NCI-H460 (cell line): ENCODE measurements at places on chromosomes 4 and X.

DNA sequence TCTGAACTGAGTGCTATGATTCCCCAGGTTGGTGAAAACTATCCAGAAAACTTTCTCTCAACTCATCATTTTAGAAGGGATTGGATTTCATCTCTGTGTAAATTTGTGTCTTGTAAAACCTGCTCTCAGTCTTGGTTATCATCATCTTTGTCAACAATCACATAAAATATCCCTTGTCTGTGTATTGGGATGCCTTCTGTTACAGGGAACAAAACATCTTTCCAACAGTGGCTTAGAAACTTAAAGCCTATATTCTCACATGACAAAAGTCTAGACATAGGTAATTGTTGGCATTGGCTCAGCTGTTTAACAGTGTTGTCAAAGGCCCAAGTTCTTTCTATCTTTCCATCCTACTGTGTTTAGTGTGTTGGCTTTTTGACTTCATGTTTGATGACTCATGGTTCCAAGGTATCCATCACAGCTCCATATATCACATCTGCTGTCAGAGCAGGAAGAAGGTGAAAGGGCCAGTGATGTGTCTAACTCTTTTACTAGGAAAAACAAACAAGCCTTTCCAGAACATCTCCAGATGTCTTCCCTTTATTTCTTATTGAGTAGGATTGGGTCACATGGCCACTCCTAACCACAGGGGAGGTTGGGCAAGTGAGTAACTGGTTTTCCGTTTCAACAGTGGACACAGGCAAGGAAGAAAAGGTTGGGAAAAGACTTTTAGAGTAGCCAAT lies 65.0 kb downstream of the PHEX start:
- DNase-seq: no peak

DNA sequence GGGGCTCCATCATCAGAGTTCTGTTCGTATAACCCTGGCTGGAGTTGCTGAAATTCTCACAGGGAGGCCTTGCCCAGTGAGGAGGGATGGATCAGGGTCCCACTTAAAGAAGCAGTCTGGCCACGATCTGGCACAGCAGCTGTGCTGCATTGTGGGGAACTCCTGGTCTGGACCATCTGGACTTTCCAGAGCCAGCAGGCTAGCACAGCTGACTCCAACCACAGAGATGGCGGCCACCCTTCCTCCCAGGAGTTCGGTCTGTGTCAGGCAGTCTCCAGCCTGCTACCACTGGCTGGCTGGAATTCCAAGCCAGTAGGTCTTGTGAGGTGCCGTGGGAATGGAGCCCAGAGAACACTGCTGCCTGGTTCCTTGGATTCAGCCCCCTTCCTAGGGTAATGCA lies 62.0 kb downstream of the SLAIN2 start:
- DNase-seq: no peak

GRCh38 chr4:20831746-20832145 lies 131.5 kb downstream of the PACRGL start:
- DNase-seq: no peak

DNA sequence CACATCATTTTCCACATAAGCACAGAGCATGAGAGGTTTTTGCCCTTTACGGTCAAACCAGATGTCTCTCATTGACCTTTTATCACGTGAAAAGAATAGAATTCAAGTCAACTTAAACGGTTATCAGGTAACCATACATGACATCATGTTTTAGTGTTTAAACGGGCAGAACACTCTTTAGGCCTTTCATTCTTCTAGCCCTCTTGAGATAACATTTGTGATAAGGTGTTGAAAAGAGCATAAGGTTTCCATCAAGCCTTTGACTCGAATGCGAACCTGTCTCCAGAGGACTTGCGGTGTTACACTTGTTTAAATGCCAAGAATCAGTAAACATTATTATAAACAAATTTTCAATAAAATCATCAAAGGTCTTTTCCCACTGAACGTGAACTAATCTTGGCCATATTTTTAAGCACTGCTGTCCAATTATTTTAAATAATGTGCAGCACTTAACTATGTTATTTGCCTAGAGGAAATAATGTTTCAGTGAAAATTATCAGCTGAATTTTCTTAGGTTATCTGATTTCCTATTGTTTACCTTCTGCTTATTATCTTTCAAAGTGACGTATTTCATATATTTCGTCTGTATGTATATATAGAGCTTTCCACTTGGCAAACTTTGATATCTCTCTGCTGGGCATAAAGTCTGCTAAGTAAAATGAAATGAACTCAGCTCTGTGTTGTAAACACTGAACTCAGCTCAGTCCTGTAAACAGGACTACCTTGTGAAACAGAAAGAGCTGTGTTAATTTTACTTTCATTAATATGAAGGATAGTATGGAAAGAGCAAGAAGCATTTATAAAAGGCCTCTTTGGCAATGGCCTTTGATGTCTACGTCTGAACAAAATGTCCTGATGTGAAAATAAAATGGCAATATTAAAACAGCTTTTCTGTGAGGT lies 33.3 kb downstream of the TENM3 start:
- no peak for DNase-seq

GRCh38 chr4:77286906-77287305 lies 129.9 kb downstream of the CCNG2 start:
- DNase-seq: no peak

DNA sequence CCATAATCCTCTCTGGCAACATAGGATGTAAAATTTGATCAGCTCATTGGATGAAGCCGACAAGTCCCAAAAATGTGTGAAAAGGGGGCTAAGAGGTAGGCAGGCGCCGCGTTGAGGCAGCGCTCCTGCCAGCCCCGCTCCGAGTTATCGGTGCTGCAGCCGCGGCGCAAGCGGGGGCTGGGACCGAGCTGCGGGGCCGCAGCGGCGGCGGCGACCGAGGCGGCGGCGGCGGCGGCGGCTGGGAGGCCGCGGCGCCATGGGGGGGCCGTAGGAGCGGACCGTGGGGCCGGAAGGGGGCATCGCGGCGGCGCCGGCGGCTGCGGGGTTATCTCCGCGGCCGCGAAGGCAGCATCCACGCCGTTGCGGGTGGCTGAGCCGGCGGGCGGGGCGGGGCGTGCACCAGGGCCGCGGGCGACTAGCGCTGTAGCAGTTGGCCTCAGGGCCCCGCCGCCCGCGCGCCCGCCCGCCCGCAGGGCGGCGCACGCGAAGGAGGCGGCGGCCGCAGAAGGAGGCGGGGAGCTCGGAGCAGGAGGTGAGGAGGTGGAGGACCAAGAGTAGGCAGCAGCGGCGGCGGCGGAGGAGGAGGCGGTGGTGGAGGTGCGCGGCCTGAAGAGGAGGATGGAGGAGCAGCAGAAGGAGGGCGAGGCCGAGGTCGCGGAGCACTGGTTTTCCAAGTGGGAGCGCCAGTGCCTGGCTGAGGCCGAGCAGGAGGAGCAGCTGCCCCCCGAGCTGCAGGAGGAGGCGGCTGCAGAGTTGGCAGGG lies 126.0 kb upstream of the CXorf66 start:
- peak; percentile 22 for DNase-seq

GRCh38 chrX:80014141-80014940 lies at the start of gene TBX22:
Gene TBX22, plus strand, starts transcription at chrX:80014753. Its CDS starts 7,517 bp downstream, at chrX:80022270.
- no peak for DNase-seq

DNA sequence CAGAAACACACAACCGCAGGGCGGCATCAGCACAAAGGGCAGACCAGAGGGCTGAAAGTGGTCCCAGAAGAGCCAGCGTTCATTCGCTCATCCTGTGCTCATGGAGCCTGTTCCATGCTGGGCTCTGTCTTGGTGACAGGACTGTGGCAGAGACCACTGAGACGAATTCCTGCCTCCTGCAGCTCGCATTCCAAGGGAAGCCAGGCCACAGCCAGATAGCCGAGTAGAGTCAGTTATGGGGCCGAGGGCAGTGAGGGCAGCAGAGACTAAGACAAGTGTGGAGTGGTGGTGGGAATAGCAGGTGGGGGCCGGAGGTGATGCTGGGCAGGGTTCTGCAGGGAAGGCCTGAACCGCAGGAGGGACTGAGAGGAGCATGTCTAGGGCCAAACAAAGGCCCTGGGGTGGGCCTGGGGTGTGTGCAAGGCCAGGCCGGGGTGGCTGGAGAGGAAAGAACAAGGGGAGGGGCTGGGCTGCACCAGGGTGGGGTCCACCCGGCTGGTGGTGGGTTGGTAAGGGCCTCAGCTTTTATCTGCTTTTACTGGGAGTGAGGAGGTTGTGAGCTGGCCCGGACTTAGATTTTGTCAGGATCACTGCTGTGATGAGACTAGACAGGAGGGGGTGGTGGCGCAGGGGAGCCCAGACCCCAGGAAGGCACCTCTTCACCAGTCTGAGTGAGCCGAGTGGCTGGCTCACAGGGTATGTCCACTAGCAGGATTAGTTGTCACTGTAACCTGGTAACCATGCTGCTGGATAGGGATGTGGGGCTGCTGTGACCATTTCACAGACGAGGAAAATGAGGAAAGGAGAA lies 6.3 kb downstream of the PSAPL1 start:
- no peak for DNase-seq

GRCh38 chrX:15781961-15782699 lies 8.2 kb upstream of the ZRSR2 start:
- DNase-seq: no peak

- no peak for DNase-seq
These were observed 34.9 kb downstream of the RASSF6 start for GRCh38 chr4:73585345-73585744.

GRCh38 chr4:183527326-183527725 lies 22.5 kb downstream of the ING2 start:
- no peak for DNase-seq

DNA sequence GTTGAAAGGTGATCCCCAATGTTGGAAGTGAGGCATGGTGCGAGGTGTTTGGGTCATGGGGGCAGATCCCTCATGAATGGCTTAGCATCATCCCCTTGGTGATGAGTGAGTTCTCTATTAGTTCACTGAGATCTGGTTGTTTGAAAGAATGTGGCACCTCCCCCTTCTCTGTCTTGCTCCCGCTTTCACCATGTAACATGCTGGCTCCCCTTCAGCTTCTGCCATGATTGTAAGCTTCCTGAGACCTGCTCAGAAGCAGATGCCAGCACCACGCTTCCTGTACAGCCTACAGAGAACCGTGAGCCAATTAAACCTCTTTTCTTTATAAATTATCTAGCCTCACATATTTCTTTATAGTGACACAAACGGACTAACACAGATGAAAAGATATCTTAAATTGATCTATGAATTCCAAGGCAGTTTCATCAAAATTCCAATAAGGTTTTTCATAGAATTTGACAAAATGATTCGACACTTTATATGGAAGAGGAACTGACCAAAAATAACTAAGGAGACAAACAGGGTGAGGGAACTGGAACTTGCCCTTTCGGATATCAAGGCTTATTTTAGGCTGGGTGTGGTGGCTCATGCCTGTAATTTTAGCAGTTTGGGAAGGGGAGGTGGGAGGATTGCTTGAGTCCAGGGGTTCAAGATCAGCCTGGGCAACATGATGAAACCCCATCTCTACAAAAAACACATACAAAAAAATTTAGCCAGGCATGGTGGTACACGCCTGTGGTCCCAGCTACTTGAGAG lies 56.9 kb upstream of the OGT start:
- no peak for DNase-seq

DNA sequence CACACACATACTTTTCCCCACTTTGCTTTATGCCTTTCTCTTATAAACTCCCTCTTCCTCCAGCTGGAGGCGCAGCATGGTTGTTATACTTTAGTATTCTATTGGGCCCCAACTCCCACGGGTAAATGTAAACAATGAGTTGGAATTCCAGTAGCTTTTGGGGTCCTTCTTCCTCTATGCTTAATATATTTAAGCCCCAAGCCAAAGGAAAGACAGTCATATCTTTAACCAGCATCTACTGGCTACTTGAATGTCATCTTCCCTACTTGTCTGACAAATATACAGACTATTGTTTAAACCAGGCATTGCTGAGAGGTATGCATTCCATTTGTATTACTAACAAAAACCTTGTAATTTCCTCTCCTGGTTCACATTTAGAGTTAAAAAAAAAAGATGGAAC lies 72.9 kb downstream of the WDR19 start:
- no peak for DNase-seq

- no peak for DNase-seq
These were observed 30.0 kb downstream of the METAP1 start for GRCh38 chr4:99025506-99025905.

- no peak for DNase-seq
These were observed 89.2 kb downstream of the AFAP1 start for GRCh38 chr4:7850489-7850888.

DNA sequence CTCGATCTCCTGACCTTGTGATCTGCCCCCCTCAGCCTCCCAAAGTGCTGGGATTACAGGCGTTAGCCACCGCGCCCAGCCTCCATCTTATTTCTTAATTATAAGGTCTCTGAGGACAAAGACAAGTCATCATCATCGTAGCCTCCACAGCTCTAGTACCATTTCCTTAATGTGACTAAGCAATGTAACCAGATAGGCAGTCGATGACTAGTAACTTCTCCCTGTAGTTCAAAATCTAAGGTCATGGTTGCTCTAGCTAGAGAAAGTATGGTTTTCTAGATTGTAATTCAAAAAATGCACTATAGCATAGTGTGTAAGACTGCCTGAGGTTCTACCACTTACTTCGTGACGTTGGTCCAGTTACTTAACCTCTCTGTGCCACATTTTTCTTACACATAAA lies 6.9 kb downstream of the SLC39A8 start:
- no peak for DNase-seq

DNA sequence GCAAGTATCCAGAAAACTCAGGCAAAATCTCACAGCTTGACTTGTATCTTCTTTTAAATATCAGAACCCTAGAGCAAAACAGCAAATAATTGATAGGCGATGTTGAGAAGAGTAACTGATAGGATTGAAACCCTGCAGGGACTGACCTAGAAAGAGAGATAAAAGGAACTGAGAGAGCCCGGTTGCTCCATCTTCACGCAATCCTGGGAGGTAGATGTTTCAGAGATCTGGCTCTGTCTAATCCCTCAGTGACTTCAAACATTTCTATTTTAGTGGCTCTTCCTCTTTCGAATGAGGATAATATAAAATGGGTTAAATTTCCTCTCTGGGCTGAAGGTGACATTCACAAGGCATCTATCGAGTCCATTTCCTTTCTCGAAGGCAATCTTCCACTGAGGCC lies 39.3 kb upstream of the RPL34 start:
- DNase-seq: no peak

DNA sequence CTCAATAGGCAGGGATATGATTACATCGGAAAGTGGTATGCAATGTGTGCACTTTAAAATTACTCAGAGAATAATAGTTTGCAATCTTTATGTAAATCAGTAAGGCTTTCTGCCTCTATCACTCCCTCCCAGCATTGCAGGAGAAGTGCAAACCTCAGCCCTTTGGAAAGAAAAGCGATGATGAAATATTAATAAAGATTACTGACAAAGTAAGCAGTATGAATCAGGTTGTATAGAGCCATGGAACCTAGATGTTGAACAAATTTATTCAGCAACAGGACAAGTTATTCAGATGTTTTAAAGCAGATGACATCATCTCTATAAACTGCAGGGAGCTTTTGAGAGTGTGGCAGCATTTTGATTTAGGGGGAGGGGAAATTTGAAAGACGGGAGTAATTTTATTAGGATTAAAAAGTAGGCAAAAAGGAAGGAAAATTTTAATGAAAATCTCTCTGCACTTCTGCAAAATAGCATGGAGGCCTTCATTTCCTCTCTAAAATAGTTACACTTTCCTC lies 631.7 kb upstream of the GRIA3 start:
- DNase-seq: no peak

- DNase-seq: no peak
These were observed 750 bp downstream of the ARMCX5 start for GRCh38 chrX:102599951-102600579.

- DNase-seq: peak; percentile 69
These were observed at the start of gene TMEM47 for GRCh38 chrX:34656842-34657725. Gene TMEM47, minus strand, starts transcription at chrX:34657285. Its CDS starts 256 bp downstream, at chrX:34657029.
